ENCODE measurements at places on chromosomes 16 and 17.

- no peak for DNase-seq
Measured at GRCh38 chr17:69539781-69540319, 125.4 kb downstream of the MAP2K6 start.

GRCh38 chr17:75876190-75876937, 2.0 kb downstream of the TRIM47 start:
- no peak for DNase-seq

- DNase-seq, result no peak
Measured at GRCh38 chr17:43090022-43090421, 35.1 kb downstream of the BRCA1 start.

- no peak for DNase-seq
Measured at GRCh38 chr16:81549547-81550431, 105.2 kb downstream of the CMIP start.

DNA sequence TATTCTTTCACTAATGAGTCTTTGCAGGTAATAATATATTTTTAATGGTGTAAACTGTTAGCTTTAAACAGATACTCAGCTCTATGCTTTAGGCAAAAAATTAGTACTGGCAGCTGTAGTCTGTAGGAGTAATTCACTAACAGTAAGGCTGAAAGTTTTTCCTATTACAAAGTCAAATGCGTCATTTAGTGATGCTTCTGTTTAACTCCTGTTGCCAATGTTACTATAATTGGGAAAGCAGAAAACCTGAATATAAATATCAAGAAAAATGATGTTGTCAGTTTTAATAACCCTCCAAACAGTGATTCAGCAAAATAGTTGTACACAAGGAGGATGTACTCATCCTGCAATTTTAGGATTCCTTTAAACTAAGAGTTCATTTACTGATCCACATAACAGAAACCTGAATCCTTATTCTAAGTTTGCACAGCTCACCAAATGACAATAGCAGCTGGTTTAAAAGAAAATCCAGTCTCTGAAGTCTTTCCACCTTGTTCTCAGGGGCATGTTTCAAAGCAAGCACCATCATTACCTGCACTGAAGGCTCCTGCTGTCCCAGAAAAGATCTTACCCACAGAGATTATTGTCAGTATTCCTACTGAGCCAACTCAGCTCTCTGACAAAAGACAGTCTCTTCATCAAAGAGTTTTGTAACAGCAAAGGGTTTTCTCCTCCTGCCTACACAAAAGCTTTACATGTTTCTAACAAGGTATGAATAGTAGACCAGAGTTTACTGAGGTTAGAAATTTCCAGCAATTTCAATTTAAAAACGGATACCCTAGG, 4.2 kb downstream of the CDR2 start:
- no peak for DNase-seq

DNA sequence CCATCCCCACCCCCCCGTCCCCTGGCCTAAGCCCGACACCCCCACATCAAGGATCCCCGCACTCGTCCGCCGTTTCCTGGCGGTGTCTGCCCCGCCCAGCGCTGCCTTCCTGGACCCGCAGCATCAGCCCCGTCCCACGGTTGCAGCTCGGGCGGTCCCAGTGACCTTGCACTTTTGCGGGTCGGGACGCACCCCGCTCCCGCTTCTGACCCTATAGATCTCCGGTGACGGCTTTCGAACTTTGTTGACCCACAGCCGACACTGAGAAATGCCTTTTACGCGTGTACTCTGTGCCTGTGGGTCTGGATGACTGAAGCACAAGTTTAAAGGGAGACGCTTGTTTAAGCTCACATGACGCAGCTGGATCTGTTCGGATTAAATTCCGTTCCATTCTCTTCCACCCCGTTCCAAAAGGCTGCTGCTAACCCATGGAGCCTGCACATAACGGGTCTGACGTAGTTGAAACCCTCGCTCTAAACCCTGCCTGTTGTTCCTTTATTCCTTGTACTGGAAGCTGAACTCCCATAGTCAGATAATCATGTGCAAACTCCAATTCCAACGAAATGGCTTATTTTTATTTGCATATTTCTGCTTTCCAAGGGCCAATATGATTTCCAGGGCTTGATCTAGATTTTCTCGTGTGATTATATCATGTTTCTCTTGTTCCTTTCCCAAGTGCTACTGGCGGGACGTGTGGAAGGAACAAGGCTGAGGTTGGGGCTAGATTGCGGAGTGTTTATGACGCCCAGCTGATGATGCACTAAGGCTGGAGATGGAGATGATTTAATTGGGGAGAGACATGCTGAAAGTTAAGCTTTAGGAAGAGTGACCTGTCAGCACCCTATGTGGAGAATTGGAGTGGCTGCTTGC, 834 bp downstream of the FLYWCH1 start:
- DNase-seq, result no peak

GRCh38 chr17:2071455-2072281, 16.8 kb downstream of the HIC1 start:
- DNase-seq, result no peak

GRCh38 chr17:70318051-70318450, 148.7 kb downstream of the KCNJ2 start:
- DNase-seq, result no peak

GRCh38 chr17:47895347-47895855, 635 bp upstream of the SP2 start:
- no peak for DNase-seq

DNA sequence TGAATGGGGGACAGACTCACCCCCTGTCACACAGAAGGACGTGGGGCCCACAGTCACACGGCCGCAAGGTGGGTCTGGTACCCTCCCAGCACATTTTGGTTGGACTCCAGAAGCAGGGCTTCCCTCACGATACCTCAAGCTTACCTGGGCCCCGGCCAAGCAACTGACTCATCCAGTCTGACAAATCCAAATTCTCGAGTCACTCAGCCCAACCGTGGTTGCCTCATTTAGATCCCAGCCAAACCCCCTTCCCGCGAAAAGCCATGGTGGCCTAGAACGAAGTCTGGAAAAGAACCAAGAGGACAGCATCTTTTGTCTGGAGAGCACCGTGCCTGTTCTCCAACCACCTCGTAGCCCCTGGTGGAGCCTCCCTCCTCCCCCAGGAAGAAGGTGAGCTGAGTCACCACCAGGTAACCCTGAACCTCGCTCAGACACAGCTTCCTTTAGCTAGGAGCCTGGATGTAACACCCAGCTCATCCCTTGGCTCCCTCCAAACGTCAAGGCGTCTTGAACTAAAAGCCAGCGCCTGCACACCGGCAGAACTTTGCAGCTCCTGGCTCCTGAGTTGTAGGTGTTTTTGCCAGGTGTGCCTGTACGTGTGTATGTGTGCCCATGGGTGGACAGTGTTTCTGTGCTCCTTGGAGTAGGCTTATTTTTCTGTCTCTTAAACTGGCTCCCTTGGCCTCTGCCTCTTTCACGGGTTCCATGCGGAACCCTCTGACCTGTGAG, 78.9 kb downstream of the CMIP start:
- no peak for DNase-seq

DNA sequence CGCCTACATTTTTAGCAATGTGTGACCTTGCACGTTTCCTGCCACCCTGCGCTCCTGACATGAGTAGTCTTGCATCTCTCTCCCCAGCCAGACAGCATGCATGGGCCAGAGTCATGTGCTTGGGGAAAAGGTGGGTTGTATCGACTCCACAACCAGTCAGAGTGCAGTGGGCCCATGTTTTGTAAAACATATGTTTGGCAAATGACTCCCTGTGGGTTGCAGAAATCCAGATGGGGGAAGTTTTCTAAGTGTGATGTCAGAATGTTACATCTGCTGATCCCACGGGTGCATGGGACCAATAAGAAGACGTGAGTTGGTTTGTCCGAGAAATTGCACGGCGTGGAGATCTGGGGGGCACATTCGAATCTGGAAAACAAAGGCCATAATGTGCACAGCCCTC, 147.1 kb downstream of the FOXL1 start:
- DNase-seq, result no peak

- no peak for DNase-seq
Measured at GRCh38 chr17:7835814-7836595, 2.0 kb downstream of the KDM6B start.

DNA sequence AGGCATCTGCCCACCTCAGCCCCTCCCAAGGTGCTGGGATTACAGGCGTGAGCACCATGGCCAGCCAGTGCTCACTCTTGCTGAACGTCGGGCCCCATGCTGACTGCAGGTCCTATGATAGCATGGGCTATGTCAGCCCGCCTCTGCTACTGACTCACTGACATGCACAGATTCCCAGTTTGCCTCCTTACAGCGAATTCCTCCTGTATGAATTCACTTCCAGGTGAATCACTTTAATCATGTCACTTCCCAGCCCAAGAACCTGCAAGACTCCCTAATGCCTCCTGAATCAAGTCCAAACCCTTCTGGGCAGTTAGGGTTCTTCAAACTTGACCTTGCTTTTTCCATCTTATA, 16.1 kb upstream of the UBTF start:
- DNase-seq, result no peak

- DNase-seq, result no peak
Measured at GRCh38 chr16:10982465-10983150, 38.2 kb downstream of the CLEC16A start.

DNA sequence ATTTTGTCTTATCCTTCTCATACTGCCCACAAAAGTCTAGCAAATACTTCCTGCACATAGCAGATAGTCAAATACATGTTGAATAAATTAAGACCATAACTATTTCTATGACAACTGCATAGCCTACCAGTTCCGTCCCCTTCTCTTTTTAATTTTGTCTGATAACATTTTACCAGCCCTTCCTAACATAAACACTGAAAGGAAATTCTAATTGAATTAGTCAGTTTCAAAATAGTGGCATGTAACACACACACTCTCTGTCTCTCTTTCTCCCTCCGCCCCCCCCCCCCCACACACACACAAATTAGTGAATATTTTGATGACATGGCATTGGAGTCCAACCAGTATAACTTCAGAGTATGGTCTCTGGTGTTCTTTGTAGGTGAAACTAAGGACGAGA, 41.8 kb downstream of the TNRC6C start:
- no peak for DNase-seq

- no peak for DNase-seq
Measured at GRCh38 chr16:52557236-52557635, 10.3 kb upstream of the TOX3 start.

GRCh38 chr17:57864273-57864672, 14.4 kb upstream of the MRPS23 start:
- DNase-seq, result no peak

GRCh38 chr16:5917436-5918195, 820.0 kb upstream of the EEF2KMT start:
- no peak for DNase-seq

DNA sequence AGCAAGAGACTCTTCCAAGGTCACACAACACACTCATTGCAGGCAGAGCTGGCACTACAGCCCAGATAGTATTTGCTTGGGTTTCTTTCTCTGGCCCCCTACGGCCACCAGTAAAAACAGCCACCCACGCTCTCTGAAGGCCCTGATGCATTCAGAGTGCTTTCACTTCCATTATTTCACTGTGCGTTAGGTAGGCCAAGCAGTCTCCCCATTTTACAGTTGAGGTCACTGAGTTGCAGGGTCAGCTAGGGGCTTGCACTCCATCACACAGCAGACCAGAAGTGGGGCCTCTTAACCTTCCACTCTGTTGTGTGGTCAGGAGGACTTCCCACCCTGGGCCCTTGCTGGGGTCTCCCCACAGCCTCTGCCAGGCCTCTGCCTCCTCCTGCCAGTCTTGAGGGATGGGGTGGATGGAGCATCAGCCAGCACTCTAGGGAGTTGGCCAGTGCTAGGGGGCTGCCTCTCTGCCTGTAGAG, 2.5 kb downstream of the TBX21 start:
- no peak for DNase-seq

- DNase-seq, result no peak
Measured at GRCh38 chr16:88003736-88004135, 52.5 kb downstream of the BANP start.

GRCh38 chr17:57350266-57350665, 93.9 kb downstream of the MSI2 start:
- no peak for DNase-seq

DNA sequence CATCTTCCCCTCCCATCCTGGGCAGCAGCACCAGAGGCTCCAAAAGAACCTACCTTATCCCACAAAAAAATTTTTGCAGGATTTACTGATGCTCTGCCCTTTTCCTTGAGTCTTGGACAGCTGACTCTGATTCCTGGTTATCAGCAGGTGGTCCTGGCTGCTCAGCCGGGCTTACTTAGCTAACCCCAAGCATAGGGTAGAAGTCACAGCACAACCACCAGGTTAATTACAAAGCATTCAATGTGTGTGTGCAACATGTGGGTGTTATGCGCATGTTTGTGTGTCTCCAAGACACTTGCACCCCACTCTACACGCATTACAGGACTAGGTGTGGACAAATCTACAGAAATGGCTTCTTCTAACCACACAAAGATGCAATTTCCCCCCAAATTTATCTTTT, 36.3 kb downstream of the PECAM1 start:
- no peak for DNase-seq

DNA sequence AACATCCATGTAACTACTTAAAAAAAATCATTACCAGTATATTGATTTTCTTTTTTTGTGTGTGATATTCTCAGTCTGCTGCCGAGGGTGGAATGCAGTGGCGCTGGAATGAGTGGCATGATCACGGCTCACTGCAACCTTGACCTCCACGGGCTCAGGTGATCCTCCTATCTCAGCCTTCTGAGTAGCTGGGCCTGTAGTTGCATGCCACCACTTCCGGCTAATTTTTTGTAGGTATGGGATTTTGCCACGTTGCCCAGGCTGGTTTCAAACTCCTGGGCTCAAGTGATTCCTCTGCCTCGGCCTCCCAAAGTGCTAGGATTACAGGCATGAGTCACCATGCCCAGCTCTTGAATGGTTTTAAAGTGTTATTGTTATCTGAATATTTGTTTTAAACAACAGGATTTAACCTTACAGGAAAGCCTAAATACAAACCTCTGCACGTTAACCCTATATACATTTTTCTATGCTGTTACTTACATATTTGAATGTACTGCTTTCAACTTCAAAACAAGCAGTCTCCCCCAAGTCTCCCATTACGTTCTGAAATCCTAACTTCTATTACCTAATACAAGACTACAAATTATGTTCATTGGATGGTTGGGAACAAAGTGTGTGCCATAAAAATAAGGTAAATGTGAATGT, 61.7 kb downstream of the KPNA2 start:
- no peak for DNase-seq

DNA sequence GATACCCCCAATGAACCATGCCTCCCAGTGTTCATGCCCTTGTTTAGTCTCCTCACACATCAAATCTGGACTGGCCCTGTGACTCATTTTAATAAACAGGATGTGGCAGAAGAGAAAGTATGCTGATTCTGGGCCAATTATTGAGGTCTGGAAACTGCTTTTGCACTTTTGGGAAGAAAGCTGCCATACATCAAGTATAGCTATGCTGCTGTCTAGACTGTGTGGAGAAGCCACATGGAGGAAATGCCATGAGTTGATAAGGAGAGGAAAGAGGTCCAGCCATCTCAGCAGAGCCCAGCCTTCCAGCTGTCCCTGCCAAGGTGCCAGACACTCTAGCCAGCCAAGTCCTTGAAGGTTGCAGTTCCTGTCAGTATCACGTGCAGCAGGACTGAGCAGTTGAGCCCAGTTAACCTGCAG, 16.7 kb downstream of the RPRML start:
- peak; percentile 16 for DNase-seq

GRCh38 chr17:75643643-75644017, 10.4 kb downstream of the SMIM5 start:
- no peak for DNase-seq

- no peak for DNase-seq
Measured at GRCh38 chr16:68397710-68398201, 50.6 kb downstream of the SMPD3 start.

Measured in NCI-H524 treated with DMSO at 0.1 percent for 48 hours (cell line).